RPMI7951 (cell line): ENCODE measurements at places on chromosomes 2 and 18. TPM values are rescaled to one million over a fixed set of nuclear protein-coding genes. Genes with fewer than 3 reads are reported as not detected.

The SLC8A1 gene
- 6.4 and 8.5 TPM in 2 replicates for total RNA-seq

The GALNT5 gene
- 10.6 TPM in 2 replicates for total RNA-seq

The ANKRD30BL gene
- total RNA-seq: not detected in 2 replicates

- no peak for DNase-seq
Observed at GRCh38 chr2:113337809-113338208, 59.1 kb upstream of the PAX8 start.

DNA sequence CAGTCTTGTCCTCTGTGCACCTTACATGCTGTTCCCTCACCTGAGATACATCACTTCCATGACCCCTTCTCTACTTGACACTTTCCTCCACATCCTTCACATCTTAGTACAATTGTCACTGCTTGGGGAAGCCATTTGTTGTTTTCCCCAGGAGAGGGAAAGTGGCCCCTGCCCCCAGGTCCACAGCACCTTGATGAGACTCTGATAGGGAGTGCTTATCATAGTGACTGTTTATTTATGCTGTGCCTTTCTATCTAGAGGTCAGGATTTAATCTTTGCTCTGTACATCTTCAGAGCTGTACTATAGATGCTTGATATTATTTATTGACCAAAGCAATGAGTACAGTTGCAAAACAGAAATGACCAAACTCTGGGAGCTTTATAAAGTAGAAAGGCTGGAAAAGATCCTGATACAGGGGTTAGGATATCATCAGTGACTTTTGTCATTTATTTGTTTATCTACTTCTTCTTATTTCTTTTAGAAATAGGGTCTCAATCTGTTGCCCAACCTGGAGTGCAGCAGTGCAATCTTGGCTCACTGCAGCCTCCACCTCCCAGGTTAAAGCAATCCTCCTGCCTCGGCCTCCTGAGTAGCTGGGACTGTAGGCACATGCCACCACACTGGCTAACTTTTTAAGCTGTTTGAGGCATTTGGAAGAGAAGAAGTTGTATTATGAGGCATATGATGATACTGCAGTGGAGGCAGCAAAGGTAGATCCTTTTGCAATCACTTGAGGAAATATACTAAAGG is 94.2 kb downstream of the MEIS1 start:
- no peak for DNase-seq
